ENCODE measurements at places on chromosomes 2 and 18.

DNA sequence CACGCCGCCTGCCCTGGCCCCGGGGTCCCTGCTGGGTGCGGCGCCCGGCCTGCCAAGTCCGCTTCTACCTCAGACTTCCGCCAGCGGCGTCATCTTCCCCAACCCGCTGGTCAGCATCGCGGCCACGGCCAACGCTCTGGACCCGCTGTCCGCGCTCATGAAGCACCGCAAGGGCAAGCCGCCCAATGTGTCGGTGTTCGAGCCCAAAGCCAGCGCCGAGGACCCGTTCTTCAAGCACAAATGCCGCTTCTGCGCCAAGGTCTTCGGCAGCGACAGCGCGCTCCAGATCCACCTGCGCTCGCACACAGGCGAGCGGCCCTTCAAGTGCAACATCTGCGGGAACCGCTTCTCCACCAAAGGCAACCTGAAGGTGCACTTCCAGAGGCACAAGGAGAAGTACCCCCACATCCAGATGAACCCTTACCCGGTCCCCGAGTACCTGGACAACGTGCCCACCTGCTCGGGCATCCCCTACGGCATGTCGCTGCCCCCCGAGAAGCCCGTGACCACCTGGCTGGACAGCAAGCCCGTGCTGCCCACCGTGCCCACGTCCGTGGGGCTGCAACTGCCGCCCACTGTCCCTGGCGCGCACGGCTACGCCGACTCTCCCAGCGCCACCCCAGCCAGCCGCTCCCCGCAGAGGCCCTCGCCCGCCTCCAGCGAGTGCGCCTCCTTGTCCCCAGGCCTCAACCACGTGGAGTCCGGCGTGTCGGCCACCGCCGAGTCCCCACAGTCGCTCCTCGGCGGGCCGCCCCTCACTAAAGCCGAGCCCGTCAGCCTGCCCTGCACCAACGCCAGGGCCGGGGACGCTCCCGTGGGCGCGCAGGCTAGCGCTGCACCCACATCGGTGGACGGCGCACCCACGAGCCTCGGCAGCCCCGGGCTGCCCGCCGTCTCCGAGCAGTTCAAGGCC lies 13.7 kb downstream of the SALL3 start:
- H3K36me3 ChIP-seq = no peaks in the 10 kb centered on the region
- H3K4me3 ChIP-seq = no peak overlapping the region
- peaks cover 7% of the 10 kb centered on the region for H3K27me3 ChIP-seq
- H3K4me1 ChIP-seq = no peaks in the 10 kb centered on the region
- H3K27ac ChIP-seq = no peak overlapping the region

DNA sequence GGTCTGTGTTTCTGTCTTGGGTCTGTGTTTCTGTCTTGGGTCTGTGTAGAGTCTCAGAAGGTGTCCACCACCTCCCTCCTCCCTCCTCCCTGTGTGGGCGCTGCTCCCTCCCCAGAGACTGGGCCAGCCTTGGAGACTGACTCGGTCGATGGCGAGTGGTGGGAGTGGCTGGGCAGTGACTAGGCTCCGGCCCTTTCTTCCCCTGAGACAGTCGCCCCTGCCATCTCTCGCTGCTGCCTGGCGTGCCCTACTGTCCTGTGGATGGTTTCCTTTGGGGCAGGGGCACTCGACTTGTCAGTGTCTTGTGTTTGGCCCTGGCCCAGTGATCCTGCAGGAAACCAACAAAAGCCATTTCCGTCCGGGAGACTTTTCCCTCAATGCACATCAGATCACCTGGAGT lies 215.8 kb downstream of the NDUFA10 start:
- H3K36me3 ChIP-seq = no peaks in the 10 kb centered on the region
- H3K4me3 ChIP-seq = no peak overlapping the region
- no peaks in the 10 kb centered on the region for H3K27me3 ChIP-seq
- no peak for DNase-seq

DNA sequence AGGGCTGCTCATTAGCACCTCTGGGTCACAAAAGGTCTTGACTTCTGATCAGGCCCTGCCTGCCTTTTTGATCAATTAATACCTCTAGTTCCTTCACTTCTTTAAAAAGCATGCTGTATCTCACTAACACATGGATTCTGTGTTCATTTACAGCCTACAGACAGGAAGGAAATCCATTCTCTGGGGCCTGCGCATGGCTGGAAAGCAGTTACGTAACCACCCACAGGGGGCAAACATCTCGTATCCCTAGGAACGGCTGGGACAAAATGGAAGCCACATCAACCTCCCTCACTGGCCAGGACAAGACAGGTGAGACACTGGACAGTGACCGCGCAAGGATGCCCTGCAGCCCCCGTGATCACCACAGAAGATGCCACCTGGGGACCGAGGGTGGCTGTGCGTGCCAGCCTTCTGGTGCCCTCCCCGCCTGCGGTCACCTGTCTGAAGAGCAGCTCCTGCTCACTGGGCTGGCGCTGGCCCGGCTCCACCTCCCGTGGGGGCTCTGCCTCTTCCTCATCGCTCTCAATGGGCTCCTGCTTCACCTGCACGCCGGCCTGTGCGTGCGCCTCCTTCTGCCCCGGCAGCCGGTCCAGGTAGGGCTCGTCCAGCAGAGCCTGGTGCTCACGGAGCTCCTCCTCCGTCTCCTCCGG lies 266.9 kb downstream of the TWIST2 start:
- no peak overlapping the region for H3K27ac ChIP-seq
- peaks cover 5% of the 10 kb centered on the region for H3K36me3 ChIP-seq
- H3K4me1 ChIP-seq = no peaks in the 10 kb centered on the region
- no peak for DNase-seq
- no peak overlapping the region for H3K4me3 ChIP-seq

DNA sequence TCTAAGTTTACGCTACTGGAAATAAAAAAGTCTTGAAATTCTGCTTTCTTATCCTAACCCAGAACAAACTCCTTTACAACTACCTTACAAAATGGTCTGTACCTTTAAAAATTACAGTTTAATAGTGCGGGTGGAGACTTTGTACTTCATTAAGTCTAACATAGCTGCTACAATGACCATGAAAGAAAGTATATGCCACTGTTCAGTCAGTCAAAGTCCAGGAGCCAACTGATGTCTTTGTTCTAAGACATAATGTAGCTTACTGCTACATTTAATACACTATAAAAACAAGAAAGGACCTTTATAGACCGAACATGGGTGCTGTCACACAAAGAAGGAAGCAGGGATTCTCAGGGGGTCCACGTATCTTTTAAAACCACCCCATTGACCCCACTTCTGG lies 36.0 kb downstream of the IWS1 start:
- H3K4me1 ChIP-seq = peaks cover 22% of the 10 kb centered on the region
- H3K27me3 ChIP-seq = no peaks in the 10 kb centered on the region
- H3K27ac ChIP-seq = no peak overlapping the region
- DNase-seq = no peak

DNA sequence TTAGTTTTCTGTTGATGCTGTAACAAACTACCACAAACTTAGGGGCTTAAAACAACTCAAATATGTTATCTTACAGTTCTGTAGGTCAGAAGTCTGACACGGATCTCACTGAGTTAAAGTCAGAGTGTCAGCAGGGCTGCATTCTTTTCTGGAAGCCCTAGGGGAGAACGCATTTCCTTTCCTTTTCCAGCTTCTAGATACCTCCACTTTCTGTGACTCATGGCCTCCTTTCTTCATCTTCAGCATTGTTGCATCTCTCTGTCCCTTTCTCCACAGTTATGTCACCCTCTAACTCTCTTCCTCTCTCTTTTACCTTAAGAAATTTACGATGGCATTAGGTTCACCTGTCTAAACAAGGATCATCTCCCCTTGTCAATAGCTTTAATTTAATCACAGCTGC lies 13.3 kb upstream of the PPP4R1 start:
- DNase-seq = no peak
- H3K4me3 ChIP-seq = no peak overlapping the region
- no peak overlapping the region for H3K27ac ChIP-seq
- H3K27me3 ChIP-seq = no peaks in the 10 kb centered on the region

- DNase-seq = no peak
- no peaks in the 10 kb centered on the region for H3K4me1 ChIP-seq
- H3K36me3 ChIP-seq = peaks cover 52% of the 10 kb centered on the region
- H3K4me3 ChIP-seq = no peak overlapping the region
Measured at GRCh38 chr2:53865962-53866361, 6.2 kb upstream of the GPR75 start.

DNA sequence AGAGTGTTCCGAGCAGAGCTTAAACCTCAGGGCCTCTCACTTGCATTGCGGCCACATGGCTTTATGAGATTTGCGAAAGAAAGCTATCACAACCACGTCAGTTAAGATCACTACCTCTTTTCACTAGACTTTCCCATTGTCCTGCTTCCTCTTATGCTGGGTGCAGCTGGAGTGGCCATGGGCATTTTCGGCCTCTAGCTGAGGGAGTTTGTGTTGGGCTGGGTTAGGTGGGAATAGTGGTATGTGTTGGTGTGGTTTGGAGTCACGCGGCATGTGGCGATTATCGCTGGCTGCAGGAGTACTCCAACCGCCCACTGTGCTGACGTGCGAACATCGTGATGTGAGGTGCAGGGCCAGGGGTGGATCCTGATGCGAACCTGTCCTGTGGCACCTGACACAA lies 27.1 kb downstream of the RALB start:
- H3K4me1 ChIP-seq = peaks cover 9% of the 10 kb centered on the region
- no peak overlapping the region for H3K27ac ChIP-seq
- H3K36me3 ChIP-seq = peaks cover 32% of the 10 kb centered on the region
- no peaks in the 10 kb centered on the region for H3K27me3 ChIP-seq
- no peak overlapping the region for H3K4me3 ChIP-seq

DNA sequence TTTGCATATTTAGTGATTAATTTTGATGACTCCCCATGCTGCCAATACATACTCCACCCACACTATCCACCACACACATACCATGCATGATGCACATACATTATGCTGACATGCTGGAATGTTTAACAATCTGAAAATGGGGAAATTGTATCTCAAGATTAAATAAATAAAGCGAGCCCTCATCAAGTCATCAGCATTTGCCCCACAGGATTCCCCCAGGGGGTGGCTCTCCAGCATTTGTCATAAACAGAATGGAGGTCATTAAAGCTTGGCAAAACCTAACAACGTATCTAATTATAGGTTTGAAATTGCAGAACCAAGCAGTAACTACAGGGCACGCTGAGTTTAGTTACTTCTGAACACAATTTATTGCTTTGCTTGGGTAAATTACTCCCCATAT lies 141.2 kb upstream of the TACR1 start:
- no peaks in the 10 kb centered on the region for H3K27me3 ChIP-seq
- DNase-seq = no peak
- H3K36me3 ChIP-seq = no peaks in the 10 kb centered on the region
- no peaks in the 10 kb centered on the region for H3K4me1 ChIP-seq
- H3K4me3 ChIP-seq = no peak overlapping the region
- H3K27ac ChIP-seq = no peak overlapping the region

GRCh38 chr2:10032746-10033105 lies 10.6 kb upstream of the KLF11 start:
- no peak overlapping the region for H3K4me3 ChIP-seq
- no peaks in the 10 kb centered on the region for H3K36me3 ChIP-seq

DNA sequence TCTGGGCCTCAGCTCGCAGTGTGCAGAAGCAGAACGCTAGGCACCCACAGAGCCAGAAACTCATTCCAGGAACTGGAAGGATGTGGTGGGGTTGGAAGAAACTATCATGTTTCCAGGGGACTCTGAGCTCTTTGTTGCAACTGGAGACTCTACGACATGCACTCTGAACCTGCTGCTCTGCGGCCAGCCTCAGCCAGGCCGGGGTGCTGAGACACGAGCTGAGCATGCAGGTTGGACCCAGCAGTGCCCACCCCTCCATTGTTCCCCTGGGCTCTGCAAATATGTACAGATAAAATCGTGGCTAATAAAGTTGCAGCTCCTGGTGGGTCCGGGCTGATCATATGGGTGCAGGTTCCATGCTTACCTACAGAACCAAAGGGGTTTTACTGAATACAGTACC lies 37.6 kb upstream of the ARL4C start:
- no peaks in the 10 kb centered on the region for H3K4me1 ChIP-seq
- H3K27me3 ChIP-seq = peaks cover 6% of the 10 kb centered on the region
- H3K27ac ChIP-seq = no peak overlapping the region

GRCh38 chr2:151161821-151162551 lies 99.7 kb downstream of the RBM43 start:
- no peak overlapping the region for H3K27ac ChIP-seq
- no peaks in the 10 kb centered on the region for H3K4me1 ChIP-seq
- DNase-seq = no peak
- no peaks in the 10 kb centered on the region for H3K36me3 ChIP-seq
- H3K4me3 ChIP-seq = no peak overlapping the region

GRCh38 chr18:76668546-76668945 lies 153.8 kb upstream of the ZNF236 start:
- H3K27me3 ChIP-seq = no peaks in the 10 kb centered on the region
- no peaks in the 10 kb centered on the region for H3K36me3 ChIP-seq
- no peak overlapping the region for H3K4me3 ChIP-seq
- H3K4me1 ChIP-seq = no peaks in the 10 kb centered on the region

- no peaks in the 10 kb centered on the region for H3K4me1 ChIP-seq
- H3K27ac ChIP-seq = no peak overlapping the region
- no peak for DNase-seq
- no peaks in the 10 kb centered on the region for H3K36me3 ChIP-seq
Measured at GRCh38 chr2:230244211-230244610, 18.7 kb downstream of the SP140 start.

GRCh38 chr2:174682578-174683391 lies 81.5 kb downstream of the CHRNA1 start:
- no peaks in the 10 kb centered on the region for H3K27me3 ChIP-seq
- peak overlapping the region; percentile 87 for H3K4me3 ChIP-seq
- DNase-seq = peak; percentile 65
- peak overlapping the region; percentile 49 for H3K27ac ChIP-seq
- peaks cover 4% of the 10 kb centered on the region for H3K36me3 ChIP-seq

DNA sequence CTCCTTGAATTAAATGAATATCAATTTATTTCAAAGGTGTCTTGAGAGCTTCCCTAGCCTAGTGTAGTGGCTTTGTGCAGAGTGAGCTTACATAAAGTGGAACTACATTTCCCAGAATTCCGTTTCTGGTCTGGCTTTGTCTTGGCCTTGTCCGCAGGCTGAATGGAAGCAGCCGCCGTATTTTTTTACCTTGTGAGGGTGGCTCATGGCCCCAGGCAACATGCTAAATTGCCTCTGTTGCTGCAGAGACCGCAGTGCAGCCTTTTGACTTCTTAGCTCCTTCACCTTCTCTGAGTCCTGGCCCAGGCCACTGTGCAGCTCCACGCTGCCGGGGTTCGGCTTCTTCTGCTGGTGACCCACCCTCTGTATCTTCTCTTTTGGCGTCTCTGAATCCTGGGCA lies 114.8 kb upstream of the SLC38A11 start:
- no peak overlapping the region for H3K4me3 ChIP-seq
- peaks cover 5% of the 10 kb centered on the region for H3K4me1 ChIP-seq
- H3K36me3 ChIP-seq = no peaks in the 10 kb centered on the region
- DNase-seq = no peak
